ENCODE measurements at places on chromosomes 11 and 22.

DNA sequence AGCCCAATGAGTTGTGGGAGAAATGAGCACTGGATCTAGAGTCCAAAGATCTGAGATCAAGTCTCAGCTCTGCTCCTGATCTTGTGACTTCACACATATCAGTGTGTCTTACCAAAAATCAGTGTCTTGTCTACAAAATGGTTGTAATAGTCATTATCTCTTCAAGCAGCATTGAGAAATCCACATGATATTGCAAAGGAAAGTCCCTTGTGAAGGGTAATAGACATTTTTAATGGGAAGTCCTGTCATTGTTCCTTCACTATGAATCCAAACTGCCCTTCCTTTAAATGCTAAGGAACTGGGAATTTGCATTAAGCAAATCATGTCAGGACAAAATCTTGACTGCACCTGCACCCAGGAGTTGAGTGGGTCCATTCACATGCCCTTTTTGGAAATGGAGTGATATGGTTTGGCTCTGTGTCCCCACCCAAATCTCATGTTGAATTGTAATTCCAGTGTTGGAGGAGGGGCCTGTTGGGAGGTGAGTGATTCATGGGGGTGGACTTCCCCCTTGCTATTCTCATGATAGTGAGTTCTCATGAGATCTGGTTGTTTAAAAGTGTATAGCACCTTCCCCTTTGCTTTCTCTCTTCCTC, 51.1 kb downstream of the COMMD9 start:
- no peak for DNase-seq

GRCh38 chr11:23205156-23205871, 345.0 kb upstream of the CCDC179 start:
- no peak for DNase-seq

GRCh38 chr11:33068611-33069340, 29.4 kb downstream of the TCP11L1 start:
- DNase-seq: no peak

DNA sequence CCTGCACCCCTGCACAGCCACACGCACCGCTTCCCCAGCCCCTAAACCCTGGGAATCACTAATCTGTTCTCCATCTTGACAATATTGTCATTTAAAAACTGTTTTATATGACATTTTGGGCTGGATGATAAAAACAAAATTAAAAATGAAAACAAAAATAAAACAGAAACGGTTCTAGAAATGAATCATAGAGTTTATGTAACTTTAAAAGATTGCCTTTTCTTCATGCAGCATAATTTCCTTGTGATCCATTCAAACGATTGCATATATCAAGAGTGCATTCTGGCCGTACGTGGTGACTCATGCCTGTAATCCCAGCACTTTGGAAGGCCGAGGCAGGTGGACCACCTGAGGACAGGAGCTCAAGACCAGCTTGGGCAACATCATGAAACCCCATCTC, 6.6 kb upstream of the FAM118A start:
- DNase-seq: no peak

GRCh38 chr11:12393691-12394090, 16.3 kb downstream of the PARVA start:
- no peak for DNase-seq

DNA sequence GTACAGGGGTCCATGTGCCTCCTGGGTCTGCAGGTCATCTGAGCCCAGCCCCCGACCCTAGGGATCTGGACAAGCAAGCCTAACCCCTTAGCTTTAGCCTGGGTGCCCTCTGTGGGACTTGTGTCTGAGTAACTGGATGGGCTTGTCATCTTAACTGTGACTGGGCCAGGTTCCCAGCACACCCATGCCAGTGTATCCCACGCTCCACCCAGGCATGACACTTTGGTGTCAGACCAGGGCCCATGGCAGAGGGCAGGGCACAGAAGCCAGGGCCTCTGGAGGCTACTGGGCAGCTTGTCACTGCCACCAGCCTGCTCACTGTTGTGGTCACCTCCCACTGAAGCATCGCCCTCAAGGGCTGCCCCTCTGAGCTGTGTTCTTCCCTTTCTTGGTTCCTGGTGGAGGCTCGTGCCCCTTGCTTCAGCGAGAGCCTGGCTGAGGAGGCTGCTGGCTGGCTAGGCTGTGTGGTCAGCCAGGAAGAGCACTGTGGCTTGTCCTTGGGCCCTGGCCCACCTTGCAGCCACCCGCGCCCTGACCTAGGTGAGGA, 80.8 kb downstream of the ST3GAL4 start:
- DNase-seq: no peak

DNA sequence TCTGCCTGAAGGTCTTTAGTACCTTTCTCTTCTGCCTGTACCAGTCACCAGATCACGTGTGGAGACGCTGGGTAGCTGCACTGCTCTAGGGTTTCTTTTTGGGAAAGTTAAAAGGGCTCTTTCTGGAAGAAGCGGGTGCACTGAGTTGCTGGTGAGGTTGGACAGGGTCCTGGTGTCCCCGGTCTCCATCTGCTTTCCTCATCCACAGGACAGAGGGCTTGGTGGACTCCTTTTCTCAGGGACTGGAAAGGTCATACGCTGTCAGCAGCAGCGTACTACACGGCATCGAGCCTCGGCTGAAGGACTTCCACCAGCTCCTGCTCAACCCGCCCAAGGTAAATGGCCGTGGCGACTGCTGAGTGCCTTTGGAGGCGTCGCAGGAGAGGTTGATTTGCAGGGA, 52.8 kb downstream of the SBF1 start:
- no peak for DNase-seq

DNA sequence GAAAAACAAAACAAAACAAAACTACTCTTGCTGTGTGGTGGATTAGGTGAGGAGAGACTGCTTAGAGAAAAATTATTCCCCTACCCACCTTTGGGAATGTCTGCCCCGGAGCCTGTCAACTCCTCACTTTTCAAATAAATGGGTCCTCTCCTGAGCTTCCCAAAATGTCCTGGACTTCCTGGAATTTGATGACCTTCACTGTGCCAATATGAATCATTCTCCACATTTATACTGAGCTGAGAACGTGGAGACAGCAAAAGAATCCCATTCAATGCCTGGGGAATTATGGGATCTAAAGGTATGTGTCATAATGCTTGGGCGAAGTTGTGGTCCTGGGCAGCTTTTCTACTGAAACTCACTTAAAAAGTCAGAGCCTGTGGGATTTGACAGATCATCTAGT, 136.8 kb downstream of the KIF18A start:
- no peak for DNase-seq

- DNase-seq: no peak
Measured at GRCh38 chr11:116409238-116409637, 363.5 kb downstream of the BUD13 start.

GRCh38 chr11:46837860-46838259, 8.2 kb downstream of the CKAP5 start:
- DNase-seq: no peak

DNA sequence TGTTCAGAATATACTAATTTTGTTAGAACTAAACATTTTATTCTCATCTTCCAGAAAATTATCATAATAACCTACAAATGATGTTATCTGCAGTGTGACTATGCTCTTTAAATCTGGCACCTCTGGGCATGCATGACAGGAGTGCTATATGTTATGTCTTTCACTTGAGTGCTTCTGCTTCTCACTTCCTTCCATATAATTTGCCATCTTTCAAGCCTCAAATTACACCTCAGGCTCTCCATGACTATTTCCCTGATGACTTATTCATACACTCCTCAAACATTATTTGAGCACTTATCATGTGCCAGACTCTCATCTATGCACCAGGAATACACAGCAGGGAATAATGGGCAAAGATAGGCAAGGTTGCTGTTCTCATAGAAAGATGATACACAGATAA, 219.3 kb upstream of the POU2AF2 start:
- no peak for DNase-seq

DNA sequence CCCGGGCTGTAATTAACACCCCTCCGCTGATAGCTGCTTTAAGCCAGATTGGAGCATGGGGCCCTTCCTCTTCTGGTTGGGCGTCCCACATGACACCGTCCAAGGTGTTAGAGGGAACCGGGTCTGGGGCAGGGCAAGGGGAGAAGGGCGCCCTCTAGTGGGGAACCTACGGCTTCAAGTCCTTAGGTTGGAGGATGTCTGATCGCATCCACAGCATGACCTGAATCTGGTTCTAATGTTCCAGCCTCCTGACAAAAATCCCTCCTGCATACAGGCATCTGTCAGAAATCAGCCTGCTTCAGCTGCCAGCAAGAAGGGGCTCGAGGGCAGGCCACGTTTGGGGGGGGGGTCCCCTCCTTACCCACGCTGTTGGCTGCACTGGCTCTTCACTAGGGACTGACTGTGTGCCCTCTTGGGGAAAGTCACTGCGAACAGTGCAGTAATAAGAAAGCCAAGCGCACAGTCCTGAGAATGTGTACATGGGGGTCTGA, 94.2 kb upstream of the TBCEL start:
- DNase-seq: peak; percentile 16

GRCh38 chr22:30802202-30803166, 107.8 kb downstream of the OSBP2 start:
- DNase-seq: peak; percentile 64

DNA sequence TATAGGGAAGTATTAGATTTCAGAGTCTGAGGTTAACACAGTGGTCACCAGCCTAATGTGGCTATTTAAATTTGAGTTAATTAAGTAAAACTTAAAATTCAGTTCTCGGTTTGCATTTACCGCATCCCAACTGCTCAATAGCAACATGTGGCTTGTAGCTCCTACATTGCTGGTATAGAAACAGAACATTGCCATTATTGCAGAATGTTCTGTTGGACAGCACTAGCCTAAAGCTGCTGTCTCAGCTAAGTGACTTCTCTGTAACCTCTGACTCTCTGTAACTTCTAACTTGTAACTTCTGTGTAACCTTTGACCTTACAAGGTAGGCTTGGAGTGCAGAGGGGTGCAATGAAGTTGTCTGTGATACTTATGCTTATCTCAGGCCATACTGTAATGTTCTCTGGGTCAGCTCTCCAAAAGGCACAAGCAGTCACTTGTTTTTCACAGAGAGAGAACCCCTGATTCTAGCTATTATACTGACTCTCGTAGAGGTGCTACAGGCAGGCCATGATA, 78.7 kb downstream of the ZNRF3 start:
- no peak for DNase-seq

DNA sequence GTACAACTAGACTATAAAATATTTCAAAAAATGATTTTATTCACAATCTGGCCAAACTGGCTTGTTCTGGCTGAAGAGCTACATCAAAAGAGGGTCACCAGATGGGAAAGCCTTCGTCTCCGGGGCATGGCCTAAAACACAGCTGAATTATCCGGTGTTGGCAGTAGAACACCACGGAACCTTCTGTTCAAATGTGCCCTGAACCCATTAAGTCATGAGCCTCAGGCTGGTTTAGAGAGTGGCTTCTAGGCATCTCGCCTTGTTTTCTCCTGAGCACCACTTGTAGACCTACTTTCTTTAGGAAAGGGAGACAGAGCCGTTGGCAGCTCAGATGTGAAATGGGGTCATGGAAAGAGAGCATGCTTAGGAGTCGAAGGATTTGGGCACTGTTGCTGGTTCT, 890.2 kb downstream of the NTM start:
- no peak for DNase-seq

GRCh38 chr22:25509374-25509791, 55.1 kb upstream of the GRK3 start:
- DNase-seq: no peak

DNA sequence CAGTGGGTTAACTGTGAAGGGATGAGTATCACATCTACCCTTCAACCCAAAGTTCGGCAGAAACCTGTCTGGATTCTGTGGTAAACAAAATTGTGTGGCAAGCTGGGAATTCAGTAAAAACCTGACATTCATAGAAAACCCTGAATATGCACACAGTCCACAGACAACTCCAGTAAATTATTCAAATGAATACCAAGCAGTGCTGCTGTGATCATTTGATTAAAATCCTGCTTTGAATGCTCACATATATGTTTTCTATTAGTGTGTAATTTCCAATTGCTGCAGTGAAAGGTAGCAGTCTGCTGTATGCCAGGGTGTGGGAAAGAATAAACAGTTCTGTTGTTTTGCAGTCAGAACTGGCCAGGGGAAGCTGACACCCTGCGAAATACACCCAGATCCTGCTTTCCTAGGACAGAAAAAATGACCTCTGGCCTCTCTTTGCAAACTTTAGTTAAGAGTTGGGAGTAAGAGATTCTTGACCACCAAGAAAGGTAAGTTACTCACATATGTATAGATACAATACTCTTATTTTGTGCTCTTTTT, 217.8 kb downstream of the FAM76B start:
- DNase-seq: no peak

DNA sequence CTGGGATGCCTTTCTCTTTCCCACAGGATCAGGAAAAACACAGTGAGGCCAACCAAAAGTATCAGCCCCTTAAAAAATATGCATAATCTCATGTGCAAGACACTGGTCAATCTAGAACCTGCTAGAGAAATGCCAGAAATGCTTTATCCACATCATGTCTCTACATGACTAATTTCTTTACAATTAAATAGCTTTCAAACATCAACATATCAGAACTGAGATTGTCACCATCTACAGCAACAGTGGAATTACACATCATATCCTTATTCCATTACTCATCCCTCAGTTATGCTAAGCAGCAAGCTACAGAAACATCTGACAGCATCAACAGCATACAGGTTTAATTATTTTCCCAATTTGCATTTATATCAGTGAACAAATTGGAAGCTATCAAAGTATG, 78.8 kb downstream of the DDIAS start:
- no peak for DNase-seq

- no peak for DNase-seq
Measured at GRCh38 chr22:39498368-39498767, 3.7 kb upstream of the MIEF1 start.

DNA sequence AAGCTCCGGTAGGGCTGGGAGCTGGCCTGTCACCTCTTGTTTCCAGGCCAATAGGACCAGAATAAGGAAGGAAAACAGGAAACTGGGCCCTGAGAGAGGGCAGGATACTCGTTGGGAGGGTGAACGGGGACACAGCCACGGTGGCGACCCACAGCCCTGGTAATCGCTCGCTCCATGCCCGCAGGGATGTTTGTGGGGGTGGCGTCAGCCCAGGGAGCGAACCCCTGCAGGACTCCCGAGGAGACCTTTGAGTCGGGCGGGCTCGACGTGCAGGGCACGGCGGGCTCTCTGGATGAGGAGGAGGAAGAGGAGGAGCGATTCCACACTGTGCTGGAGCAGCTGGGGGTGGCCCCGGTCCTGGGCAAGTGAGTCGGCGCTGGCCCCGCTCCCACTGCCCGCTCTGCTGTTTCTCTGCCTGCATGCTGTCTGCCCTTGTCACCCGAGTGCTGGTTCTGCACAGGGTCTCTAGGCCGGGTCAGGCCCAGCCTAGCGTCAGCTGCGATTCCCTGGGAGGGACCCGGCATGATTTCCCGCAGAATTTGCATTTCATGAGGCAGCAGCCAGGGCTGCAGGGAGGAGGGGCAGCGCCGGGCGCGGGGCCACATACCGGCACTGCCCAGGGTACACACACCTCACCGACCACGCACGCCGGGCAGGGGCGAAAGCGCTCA, 1.6 kb downstream of the CRACR2B start:
- no peak for DNase-seq

- no peak for DNase-seq
Measured at GRCh38 chr11:9868641-9869040, 204.8 kb downstream of the SWAP70 start.

- DNase-seq: no peak
Measured at GRCh38 chr11:68927280-68928135, 23.8 kb downstream of the IGHMBP2 start.

GRCh38 chr11:130536106-130537040, 87.9 kb downstream of the ADAMTS15 start:
- no peak for DNase-seq
